ENCODE measurements at places on chromosomes 2 and 18.

- DNase-seq = no peak
Observed at GRCh38 chr2:31335921-31336585, 78.5 kb downstream of the XDH start.

DNA sequence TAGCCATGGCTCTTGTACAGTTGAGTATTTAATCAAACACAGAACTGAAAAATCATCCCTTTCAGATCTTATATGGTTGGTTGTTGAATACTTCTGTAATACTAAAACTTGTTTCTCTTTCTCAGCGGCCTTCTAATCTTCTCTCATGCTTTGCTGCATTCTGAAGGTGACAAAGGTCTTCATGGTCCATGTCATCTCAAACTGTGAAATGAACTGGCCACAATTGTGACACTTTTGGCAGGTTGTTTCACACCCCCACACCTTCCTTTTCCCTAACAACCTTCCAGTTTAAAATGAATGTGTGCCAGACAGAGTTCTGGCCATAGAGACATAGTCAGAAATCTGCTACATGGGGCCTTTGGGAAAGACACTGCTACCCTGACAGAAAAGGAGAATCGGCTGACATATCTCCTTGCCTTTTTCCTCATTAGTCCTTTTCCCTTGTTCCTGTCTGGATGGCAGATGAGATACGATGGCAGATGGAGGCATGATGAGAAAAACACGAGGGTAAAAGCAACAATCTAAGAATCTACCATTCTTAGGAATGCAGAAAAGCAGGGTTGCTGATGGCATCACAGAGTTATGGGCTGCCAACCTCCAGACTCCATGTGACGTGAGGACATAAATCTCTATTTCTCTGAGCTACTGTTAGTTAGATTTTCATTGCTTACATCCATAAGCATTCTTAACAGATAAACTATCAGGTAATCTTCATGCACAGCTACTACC is 106.5 kb downstream of the PIGN start:
- no peak for DNase-seq

GRCh38 chr2:218392891-218393462 is 6.7 kb upstream of the CTDSP1 start:
- no peak for DNase-seq

DNA sequence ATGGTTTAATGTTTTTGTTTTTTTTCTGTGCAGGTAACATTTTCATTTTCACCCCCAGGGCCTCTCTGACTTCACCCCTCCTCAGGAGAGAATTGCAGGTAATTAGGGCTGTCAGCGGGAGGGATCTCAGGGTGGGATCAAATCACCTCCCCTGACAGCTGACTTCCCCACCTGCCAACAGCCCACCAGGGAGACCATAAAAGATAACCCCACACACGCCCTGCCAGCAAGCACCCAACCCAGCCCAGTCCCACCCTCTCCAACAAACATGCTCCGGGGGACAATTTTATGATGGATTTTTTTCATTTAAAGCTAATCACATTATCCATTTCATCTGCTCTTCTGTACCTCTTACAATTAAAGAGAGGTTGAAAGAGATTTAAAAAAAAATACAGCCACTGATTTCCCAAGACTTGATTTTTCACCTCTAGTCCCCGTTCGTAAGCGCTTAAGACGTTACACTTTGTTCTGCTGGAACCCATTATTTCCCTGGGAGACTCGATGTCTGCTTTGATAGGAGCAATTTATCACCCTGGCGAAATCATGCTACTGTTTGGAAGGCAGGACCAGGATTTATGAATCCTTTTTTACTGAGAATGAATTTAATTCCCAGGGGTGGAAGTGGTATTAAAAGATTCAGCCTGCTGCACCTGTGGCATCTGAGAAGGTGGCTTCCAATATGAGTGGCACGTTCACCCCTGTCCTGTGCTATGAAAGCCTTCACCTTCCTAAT is 232.9 kb upstream of the ID2 start:
- DNase-seq = no peak

GRCh38 chr2:8320311-8321066 is 361.4 kb upstream of the ID2 start:
- no peak for DNase-seq

- DNase-seq = no peak
Observed at GRCh38 chr18:52572036-52573000, 232.3 kb downstream of the DCC start.

DNA sequence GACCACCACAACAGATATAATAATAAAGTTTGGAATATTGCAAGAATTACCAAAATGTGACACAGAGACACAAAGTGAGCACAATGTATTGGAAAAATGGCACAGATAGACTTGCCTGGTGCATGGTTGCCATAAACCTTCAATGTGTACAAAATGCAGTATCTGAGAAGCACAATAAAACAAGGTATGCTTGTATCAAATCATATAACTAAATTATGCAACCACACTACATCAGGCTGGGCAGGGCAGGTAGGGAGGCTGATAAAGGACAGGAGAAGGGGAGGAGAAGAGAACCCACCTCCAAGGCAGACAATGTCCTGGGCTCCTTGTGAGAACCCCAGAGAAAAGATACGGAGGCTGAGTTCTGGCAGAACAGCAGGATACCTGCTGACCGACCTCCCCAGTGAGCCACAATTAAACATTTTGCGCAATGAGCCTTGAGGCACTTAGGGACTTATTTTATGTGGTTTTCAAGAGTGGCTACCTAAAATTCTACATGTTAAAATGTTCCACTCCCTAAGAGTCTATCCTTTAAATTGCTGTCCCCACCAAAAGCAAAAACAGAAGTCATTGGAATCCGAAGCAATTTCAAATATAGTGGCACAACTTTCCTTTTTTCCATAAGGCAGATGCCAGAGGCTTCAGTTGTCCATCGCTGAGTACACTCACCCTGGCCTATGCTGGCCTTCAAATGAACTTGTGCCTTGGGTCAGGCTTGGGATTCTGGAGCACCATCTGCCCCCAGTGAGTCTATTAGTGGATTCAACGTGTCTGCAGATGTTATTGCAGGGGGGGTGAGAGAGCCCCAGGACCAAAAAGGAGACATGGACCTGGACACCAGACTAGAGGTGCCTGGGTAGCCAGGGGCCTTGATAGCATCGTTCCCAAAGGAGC is 16.8 kb downstream of the WDFY1 start:
- no peak for DNase-seq

GRCh38 chr18:8608795-8609658 is at the start of gene RAB12:
RAB12 (plus strand) TSS chr18:8609437; CDS start chr18:8609440, 3 bp downstream.
- DNase-seq = peak; percentile 85

GRCh38 chr18:74418023-74418422 is 39.1 kb downstream of the DIPK1C start:
- DNase-seq = no peak

DNA sequence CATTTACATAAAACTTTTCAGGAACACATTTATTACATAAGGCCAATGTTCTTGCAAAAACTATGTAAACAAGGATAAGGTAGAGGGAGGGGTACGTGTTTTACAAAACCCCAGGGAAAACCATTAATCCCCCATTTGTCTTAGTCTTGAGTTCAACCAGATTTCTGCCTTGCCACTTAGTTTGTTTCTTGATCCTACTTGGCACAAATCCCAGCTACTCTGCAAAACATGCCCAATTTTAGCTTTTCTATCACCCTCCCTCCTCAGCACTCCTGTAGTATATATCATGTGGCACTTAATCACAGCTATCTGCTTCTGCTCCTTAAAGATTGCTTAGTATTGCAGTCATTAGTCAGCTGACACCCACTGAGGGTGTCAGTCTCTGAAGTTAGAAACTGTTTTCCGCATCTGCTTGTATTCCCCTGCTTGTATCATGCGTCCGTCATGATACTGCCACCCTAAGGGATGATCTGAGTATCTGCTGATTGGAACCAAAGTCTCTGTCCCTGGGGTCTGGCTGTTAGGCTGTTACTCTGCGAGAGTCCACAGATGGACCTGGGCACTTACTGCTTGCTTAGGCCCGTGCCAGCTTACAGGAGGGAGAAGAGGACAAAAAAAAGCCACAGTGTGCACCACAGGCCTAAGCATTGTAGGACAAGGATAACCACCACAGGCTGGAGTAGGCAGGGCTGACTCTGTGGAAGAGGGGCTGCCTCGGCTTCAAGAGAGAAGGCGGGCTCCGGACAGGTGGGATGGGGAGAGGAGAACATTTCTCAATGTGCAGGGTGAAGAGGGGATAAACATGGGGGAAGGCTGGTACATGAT is 82.2 kb downstream of the EPAS1 start:
- no peak for DNase-seq

GRCh38 chr2:211237586-211238275 is 681.3 kb downstream of the CPS1 start:
- DNase-seq = no peak

- no peak for DNase-seq
Observed at GRCh38 chr18:24189007-24189528, 50.2 kb downstream of the CABYR start.

DNA sequence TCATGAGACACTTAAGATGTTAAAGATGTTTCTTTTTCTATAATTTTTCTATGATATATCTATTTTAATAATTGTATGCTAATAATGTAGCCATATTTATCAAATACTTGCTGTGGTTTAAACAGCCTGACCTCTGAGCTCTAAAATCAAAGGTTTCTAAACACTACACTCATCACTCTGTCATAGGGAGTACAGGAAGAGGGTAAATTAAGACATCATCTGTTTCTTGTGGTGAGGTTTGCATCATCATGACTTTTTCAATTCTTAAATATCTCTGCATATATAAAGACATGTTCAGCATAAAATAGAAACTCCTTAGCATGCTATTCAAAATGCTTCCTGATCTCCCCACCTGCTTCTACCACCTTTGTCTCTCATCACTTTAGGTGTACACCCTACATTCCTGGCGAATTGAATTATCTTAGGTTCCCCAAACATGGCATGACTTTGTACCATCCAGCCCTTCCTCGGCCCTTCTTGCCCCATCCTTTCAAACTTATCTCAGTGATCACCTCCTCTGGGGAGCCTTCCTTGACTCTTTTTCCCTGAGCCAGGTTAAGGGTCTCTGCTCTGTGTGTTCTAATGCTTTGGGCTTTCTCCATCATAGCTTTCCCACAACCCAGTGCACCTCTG is 105.3 kb upstream of the TTN start:
- DNase-seq = no peak

DNA sequence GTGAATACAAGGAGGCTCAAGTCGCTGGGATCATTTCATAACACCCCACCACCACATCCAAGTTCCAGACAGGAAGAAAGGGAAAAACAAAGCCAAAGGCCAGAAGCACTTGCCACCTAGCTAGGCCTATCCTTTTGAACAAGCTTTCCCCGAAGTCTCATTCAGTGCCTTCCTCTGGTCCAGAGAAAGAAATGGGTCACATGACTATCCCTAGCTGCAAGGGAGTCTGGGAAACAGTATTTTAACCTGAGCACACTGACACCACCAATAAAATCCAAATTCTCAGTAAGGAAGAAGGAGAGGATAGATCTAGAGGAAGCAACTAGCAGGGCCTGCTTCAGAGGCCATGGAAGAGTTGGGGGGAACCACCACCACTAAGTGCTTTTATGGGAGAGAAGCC is 91.2 kb downstream of the POLR1A start:
- DNase-seq = no peak

DNA sequence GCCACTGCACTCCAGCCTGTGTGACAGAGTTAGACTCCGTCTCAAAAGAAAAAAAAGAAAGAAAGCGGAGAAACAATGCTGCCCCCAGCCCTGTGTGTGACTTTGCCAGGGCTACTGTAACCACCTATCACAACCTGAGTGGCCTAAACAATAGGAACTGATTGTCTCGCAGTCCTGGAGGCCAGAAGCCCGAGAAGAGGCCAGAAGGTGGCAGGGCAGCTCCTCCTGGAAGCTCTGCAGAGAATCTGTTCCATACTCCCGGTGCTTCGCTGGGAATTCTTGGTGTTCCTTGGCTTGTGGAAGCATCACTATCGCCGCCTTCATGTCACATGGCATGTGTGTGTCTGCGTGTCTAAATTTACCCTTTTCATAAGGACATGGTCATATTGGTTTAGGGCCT is 14.4 kb upstream of the RAB17 start:
- no peak for DNase-seq

GRCh38 chr18:55529581-55529980 is 58.4 kb downstream of the TCF4 start:
- no peak for DNase-seq

GRCh38 chr2:69168144-69168813 is 155.3 kb downstream of the ANTXR1 start:
- no peak for DNase-seq

GRCh38 chr18:63155169-63155852 is 164.3 kb downstream of the BCL2 start:
- peak; percentile 86 for DNase-seq

- no peak for DNase-seq
Observed at GRCh38 chr2:233023761-233024410, 8.6 kb upstream of the NEU2 start.

DNA sequence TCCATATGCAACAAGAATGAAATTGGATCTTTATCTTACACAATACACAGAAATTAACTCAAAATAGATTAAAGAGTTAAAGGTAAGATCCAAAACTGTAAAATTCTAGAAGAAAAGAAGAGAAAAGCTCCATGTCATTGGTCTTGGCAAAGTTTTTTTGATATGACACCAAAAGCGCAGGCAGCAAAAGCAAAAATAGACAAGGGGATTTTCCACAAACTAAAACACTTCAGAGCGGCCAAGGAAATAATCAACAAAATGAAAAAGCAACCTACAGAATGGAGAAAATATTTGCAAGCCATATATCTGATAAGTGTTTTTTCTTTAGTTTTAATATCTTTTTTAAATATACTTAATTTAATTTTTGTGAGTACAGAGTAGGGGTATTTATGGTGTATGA is 112.8 kb upstream of the CAB39 start:
- no peak for DNase-seq

DNA sequence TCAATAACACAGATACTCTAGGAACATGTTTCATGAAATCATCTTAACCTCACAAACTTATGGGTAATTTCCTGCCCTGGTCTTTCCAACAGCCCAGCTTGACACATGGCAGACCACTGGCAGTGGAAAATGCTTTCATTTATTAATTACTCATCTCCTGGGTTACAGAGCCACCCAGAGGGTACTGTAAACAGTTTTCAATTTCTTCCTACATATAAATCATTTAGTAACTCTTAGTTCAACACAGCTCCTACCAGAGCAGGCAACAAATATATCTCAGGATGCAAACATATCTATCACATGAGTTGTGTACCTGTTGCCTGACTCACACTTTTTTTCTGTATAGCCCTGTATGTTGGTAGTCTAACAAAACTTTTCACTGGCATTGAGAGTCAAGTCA is 99.2 kb upstream of the VRK2 start:
- DNase-seq = no peak

DNA sequence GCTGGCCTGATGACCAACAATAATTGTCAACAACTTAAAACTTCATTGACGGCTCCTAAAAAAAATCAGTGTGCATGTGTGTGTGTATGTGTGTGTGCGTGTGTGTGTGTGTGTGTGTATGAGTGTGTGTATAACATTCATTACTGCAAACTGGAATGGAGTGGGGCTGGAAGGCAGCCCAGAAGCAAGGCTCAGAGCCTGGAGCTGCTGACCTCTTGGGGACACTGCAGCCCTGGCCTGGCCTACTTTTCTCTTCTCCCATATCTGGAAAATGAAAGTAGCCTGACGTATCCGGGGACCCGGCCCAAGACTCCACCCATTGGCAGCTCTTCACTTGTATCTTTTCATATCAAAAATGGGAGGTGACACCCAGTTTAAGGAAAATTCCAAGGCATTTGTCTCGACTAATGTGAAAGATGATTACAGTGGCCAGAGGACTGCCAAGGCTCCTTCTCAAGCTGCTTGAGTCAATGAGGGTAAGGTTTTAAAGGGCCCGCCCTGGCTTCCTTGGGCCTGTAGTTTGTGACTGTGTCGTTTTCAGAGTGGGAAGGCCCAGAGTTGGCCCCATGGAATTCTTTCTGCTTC is 72.4 kb upstream of the IL1R1 start:
- DNase-seq = no peak
